ENCODE measurements at places on chromosomes 5 and 9. TPM values are rescaled to one million over a fixed set of nuclear protein-coding genes. Genes with fewer than 3 reads are reported as not detected.
A peak's percentile ranks its signal among the peaks of the same experiment; 100 is the strongest.

- peaks cover 8% of the 10 kb centered on the region for H3K36me3 ChIP-seq
- H3K27ac ChIP-seq = no peak overlapping the region
- no peaks in the 10 kb centered on the region for H3K27me3 ChIP-seq
- peaks cover 27% of the 10 kb centered on the region for H3K4me1 ChIP-seq
- H3K4me3 ChIP-seq = peak overlapping the region; percentile 44
Observed at GRCh38 chr9:34045903-34046302, 2.8 kb downstream of the UBAP2 start.

GRCh38 chr9:136686534-136686793, 793 bp downstream of the AGPAT2 start:
- no peaks in the 10 kb centered on the region for H3K27me3 ChIP-seq

DNA sequence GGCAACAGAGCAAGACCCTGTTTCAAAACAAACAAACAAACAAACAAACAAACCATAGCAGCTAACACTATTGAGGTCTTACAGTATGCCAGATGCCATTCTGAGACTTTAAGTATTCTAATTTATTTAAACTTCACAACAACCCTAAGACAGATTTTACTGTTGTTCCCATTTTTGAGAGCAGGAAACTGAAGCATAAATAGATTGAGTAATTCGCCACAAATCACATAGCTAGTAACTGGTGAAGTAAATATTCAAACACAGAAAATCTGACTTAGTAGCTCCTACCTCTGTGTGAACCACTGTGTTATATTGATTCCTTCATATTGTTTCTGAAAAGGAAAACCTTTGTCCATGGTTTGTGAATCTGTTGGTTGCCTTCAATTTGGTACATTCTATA, 98.4 kb downstream of the UNC13B start:
- no peak for DNase-seq
- no peak overlapping the region for H3K27ac ChIP-seq
- H3K27me3 ChIP-seq = peaks cover 5% of the 10 kb centered on the region
- H3K4me1 ChIP-seq = no peaks in the 10 kb centered on the region

The POLR3G gene
- 2.8 TPM for total RNA-seq

- H3K36me3 ChIP-seq = no peaks in the 10 kb centered on the region
- no peak for DNase-seq
- no peak overlapping the region for H3K4me3 ChIP-seq
- peaks cover 19% of the 10 kb centered on the region for H3K27me3 ChIP-seq
- H3K27ac ChIP-seq = no peak overlapping the region
Observed at GRCh38 chr5:176670449-176670848, 23.2 kb downstream of the TSPAN17 start.

GRCh38 chr5:119218830-119219782, 136.7 kb upstream of the TNFAIP8 start:
- H3K4me3 ChIP-seq = no peak overlapping the region
- H3K27me3 ChIP-seq = no peaks in the 10 kb centered on the region
- H3K4me1 ChIP-seq = peaks cover 2% of the 10 kb centered on the region
- H3K27ac ChIP-seq = no peak overlapping the region
- DNase-seq = no peak

The SURF6 gene
- 21.0 TPM for total RNA-seq

- H3K4me1 ChIP-seq = no peaks in the 10 kb centered on the region
- H3K27me3 ChIP-seq = no peaks in the 10 kb centered on the region
- no peaks in the 10 kb centered on the region for H3K36me3 ChIP-seq
- no peak overlapping the region for H3K4me3 ChIP-seq
- no peak for DNase-seq
Observed at GRCh38 chr5:124259017-124259416, 487.4 kb downstream of the ZNF608 start.

DNA sequence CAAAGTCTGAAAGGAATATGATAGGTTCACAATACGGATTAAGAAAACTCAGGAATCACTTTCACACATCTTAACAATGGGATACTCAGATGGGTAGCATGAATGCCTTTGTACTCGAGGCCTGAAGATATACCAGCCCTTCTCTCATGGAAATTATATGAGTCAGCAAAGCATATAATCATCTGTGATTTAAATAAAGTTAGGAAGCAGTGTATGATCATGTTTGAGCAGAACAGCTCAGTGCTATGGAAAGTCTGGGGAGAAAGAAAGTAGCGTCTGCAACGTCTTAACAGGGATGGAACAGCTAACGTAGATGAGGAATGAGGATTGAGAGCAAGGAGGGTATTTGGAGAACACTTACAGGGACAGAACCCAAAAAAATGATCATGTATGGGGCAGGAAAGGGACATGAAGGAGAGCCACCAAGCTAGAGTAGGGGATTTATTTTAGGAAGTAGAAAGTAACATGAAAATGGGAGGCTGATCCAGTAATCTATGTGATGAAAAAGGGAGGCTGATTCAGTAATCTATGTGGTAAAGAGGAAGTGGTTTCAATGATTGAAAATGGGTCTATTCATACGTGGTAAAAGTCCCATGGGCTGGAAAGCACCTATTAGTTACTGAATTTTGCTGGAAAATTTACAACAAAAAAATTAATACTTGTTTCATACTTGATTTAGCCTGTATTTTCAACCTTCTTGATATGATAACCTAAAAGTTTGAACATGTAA, 85.9 kb downstream of the GNA14 start:
- no peak overlapping the region for H3K27ac ChIP-seq
- DNase-seq = no peak
- peaks cover 2% of the 10 kb centered on the region for H3K4me1 ChIP-seq
- H3K4me3 ChIP-seq = no peak overlapping the region
- no peaks in the 10 kb centered on the region for H3K36me3 ChIP-seq

The NMUR2 gene
- not detected for total RNA-seq

The FOXD4L5 gene
- 0.43 TPM for total RNA-seq

DNA sequence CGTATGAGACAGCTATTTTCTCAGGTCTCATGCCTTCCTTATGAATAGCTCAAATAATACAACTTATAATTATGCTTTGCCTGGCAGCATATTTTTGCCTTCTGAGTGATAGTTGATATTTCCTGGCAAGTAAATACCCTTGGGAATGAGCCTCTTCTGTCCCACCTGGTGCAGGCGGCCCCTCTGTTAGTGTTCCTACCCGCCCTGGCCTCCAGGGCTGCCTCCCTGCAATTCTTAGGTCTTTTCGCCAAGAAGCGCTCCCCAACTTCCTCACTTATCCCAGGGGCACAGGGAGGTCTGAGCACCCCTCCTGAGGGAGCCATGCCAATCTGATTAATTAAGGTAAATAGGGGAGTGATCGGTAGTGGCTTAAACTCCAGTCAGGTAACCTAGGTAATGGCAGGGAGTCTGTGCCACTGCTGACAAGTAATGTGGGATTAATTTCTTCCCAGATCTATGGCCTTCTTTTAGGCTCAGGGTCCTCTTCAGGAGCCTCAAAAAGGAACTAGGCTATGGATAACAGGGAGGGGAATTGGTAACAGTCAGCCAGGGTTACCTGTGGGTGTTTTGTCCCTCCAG, 81.5 kb downstream of the GALNT10 start:
- H3K27me3 ChIP-seq = no peaks in the 10 kb centered on the region
- peak overlapping the region; percentile 36 for H3K27ac ChIP-seq
- no peak overlapping the region for H3K4me3 ChIP-seq

DNA sequence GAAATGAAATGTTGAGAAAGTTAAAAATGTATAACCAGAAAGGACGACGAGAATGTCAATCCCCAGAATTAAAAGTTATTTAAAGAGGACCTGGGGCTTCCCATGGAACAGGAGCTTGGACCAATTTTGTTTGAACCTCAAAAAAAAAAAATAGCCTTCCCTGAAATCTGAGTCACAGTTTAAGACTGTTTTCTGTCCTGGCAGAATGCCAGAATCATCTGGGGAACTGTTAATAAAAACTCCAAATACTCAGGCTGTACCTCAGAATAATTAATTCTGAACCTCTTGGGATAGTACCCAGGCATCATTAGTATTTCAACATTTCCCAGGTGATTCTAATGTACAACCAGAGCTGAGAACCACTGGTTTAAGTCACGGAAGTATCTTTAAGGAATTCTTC, 102.2 kb upstream of the SLCO6A1 start:
- no peak overlapping the region for H3K4me3 ChIP-seq
- H3K27ac ChIP-seq = no peak overlapping the region
- H3K27me3 ChIP-seq = peaks cover 10% of the 10 kb centered on the region
- DNase-seq = no peak
- H3K36me3 ChIP-seq = no peaks in the 10 kb centered on the region
- H3K4me1 ChIP-seq = peaks cover 3% of the 10 kb centered on the region

DNA sequence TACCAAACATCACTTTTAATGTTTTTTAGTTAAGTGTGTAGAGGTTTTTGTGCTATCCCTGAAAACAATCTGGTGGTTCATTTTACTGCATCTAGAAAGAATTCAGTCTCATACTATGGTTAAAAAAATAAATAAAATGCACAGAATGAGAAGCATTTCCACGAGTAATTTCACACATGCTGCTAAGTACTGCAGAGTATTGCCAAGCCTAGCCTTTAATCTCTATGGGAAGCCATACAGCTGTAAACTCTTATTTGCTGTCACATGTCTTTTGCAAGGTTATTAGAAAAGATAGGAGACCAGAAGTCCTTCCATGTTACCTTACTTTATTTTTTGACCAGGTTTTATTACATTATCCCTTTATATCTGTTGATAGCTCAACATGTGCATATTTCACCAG, 37.6 kb upstream of the MAN2A1 start:
- no peak for DNase-seq
- H3K27me3 ChIP-seq = no peaks in the 10 kb centered on the region
- H3K4me3 ChIP-seq = no peak overlapping the region
- peaks cover 10% of the 10 kb centered on the region for H3K4me1 ChIP-seq
- no peaks in the 10 kb centered on the region for H3K36me3 ChIP-seq
- no peak overlapping the region for H3K27ac ChIP-seq

The NSD1 gene
- 101 TPM for total RNA-seq

The LURAP1L gene
- not detected for total RNA-seq

The IL3 gene
- total RNA-seq = not detected

All from activated naive CD8-positive, alpha-beta T cell treated with anti-CD3 and anti-CD28 coated beads, Interleukin-2, amount 10 ng/mL, durations not matched to agents 7 days and 5 days (primary cell).